SK-N-DZ (cell line): ENCODE measurements at places on chromosomes 2 and 18.

DNA sequence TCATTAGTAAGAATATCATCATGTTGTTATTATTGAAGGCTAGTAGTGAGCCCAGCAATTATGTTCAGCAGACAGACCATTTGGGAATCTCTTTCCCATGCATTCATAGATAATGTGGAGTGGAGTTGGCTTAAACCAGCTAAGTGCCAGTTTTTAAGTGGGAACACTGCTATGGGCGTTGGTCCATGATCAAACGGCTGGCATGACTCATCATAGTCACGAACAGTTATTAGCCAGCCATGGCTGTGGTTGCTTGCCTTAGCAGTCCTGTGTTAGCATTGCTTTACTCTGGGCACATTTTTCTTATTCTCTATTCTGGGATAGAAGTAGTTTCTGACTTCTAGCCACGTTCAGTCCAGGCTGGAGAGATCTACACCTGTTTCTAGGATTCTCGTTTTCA is 17.7 kb downstream of the EIF4E2 start:
- DNase-seq: no peak

- no peak for DNase-seq
These were observed 45.8 kb downstream of the PSMG2 start for GRCh38 chr18:12748671-12749070.

- DNase-seq: no peak
These were observed 2.8 kb downstream of the SP9 start for GRCh38 chr2:174337337-174338146.

DNA sequence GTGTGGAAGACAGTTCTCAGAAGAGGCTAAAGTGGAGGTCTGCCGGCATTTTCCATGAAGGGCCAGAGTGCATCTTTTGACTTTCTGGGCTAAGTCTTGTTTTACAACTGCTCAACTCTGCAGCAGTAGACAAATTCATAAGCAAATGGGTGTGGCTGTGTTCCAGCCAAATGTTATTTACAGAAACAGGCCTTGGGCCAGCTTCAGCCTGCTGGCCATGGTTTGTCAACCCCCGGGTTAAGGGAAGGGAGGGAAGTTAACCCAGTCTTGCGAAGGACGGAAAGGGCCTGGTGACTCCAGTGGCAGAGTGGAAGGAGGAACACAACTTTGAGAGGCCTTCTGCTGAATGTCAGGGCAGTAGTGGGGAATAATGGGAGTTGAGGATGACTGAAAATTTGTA is 34.3 kb upstream of the NCKAP5 start:
- DNase-seq: no peak

DNA sequence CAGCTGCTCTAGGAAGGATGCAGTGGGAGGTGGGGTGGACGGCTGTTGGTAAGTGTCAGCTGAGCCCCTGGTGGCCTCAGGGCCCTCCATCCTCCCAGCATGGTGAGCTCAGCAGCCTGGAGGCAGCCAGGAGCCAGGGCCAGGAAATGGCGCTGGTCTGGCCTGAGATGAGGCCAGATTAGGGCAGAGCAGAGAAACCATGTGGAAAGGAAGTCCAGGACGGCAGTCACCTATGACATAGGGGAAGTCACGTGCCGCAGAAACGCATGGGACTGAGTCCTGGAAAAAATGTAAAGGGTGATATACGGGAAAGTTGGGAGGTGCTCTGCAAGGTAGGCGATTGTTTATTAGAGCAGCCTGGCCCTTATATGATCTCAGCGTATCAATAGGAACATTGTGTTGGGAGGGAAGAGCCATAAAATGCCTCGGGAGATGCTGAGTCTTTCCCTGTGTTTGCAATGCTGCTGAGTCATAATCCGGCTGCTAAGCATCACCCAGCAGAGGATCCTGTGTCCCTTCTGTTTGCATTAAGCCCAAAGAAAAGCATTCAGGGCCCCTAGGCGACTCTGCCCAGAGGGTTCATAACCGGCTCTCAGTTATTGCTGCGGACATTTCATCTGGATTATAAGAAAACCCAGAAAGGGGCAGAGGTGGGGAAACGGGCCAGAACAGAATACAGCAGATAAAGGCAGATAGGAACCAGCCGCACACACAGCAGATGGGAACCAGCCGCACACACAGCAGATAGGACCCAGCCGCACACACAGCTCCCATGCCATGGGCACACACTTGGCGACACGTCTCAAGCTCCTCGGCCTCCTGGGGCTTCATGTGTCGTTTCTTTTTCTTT is 30.3 kb upstream of the B3GNT7 start:
- DNase-seq: peak; percentile 31

- DNase-seq: no peak
These were observed 84.6 kb upstream of the CAB39 start for GRCh38 chr2:230627806-230628724.

DNA sequence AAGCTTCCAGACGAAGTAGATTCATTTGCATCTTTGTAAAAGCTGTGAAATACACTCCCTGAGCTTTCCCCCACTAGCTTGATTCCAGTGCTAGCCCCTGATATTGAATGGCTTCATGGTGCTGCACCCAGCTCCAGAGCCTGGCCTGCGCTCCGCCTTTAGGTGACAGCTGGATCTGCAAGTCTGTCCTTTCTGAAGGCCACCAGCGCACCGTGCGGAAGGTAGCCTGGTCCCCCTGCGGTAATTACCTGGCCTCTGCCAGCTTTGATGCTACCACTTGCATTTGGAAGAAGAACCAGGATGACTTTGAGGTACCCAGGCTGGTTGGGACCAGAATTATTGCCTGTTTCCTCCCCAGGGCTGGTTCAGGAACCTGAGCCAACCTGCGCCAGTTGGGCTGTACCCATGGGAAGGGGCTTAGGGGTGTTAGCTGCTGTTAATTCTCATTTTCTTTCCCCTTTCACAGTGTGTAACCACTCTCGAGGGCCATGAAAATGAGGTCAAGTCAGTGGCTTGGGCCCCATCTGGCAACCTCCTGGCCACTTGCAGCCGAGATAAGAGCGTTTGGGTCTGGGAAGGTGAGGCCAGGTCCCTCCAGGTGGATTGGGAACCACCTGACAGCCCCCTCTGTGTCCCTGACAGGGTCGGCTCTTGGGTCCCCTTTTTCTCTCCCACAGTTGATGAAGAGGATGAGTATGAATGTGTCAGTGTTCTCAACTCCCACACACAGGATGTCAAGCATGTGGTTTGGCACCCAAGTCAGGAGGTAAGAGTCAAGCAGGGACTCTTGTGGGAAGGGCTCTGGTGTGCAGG is 1.3 kb downstream of the CIAO1 start:
- peak; percentile 49 for DNase-seq

DNA sequence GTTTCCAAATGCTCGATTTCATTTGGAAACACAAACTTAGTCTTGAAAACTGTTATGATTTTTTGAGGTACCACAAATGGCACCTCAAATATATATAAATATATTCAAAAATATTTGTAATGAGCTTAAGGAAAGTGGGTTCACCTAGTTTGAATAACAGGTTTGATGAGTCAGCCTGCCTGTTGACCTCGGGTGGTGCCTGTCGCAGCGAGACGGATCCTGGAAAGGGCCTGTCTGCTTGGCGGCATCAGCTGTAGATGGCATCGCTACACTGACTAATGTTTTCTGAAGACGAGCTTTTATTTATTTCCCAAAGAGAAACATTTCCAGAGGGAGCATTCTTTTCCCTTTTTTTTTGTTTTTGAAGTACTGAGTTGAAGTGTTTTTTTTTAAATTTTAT is 6.9 kb downstream of the ALLC start:
- DNase-seq: no peak

DNA sequence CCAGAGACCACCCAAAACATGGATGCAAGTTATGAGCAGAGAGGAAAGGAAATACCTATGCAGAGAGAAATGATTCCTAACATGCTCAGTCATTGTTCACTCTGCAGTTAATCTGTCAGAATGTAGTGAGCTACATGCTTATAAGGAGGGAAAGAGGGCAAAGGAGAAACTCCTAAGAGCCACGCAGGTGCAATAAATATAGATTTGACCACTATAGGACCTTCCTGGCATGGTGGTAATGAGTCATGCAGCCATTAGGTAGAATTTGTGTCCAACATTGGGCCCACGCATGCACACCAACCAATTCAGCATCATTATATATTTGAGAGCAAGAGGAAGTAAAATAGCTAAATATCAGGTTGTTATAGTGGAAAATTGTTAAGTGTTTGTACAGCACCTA is 699.9 kb downstream of the DSC3 start:
- no peak for DNase-seq

- DNase-seq: no peak
These were observed 41.7 kb downstream of the RAMP1 start for GRCh38 chr2:237900891-237901831.
